ENCODE measurements at places on chromosomes 13 and 19.
A peak's percentile ranks its signal among the peaks of the same experiment; 100 is the strongest.

DNA sequence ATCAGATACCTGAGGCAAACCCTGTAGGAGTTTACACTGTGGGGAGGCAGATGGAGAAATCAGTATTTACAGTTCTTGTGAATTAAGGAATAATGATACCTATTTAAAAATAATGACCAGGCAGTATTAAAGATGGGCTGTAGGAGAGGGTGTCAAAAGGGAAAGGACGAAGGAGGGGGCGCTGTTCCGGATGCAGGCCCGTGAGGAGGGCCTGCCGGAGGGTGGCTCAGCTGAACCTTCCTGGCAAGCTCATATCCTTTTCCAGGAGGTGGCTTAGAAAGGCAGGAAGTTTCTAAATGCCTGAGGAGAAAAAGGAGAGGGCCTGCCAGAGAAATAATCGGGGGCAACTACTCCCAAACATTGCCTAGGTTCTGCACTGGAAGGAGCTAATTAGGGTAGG, 46.6 kb downstream of the MBNL2 start:
- DNase-seq, result no peak

DNA sequence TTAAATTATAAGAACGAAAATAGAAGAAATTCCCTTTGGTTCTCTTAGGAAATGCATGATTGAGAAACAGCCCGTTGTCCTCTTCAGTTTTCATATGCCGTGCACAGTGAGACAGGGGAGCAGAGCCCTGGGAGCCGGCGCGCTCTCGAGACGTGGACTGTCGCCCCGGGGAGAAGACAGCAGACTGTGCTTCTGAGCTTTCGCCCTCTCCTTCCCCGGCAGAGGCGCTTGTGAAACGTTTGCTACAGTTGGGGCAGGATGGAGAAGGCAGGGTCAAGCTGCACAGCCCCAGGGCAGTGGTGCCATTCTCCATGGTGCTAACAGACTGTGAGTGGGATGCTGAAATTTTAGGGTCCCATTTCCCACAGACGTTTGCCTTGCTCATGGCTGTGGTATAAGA, 192.2 kb upstream of the KL start:
- no peak for DNase-seq

DNA sequence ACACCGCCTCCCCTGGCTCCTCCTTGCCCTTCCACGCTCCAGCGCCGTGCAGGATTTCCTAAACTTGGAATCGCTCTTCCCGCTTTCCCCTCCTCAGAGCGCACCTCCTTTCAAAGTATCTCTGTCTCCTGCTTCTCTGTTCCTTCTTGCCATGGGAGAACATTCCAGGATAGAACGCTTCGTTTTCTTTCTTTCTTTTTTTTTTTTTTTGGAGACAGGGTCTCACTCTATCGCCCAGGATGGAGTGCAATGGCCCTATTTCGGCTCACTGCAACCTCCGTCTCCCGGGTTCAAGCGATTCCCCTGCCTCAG, 574 bp upstream of the XPO4 start:
- DNase-seq, result no peak

- DNase-seq, result peak; percentile 86
Measured at GRCh38 chr13:34161931-34162543, 344.1 kb downstream of the RFC3 start.

GRCh38 chr13:77351315-77351714, 24.4 kb upstream of the MYCBP2 start:
- DNase-seq, result no peak

Measured in fibroblast of lung (primary cell).